BJ (cell line): ENCODE measurements at places on chromosomes 4 and X.

GRCh38 chr4:150572704-150573504 is 9.0 kb upstream of the MAB21L2 start:
- DNase-seq, result no peak

DNA sequence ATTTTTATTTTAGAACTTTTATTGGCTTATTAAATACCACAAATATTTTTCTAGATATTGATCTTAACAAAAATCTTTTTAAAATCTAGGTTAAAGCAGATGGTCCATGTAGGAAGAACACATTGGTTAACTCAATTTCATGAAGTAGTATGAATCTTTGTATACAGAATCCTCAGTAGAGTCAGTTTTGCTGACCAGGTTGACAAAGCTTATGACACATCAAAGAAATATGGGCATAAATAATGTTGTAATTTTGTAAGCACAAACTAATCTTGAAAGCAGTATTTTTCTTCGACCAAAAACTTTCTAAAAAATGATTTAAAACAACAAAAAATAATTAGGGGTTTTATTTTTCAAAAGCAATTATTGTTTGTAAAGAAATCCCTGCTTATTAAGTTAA is 479.3 kb upstream of the PCDH10 start:
- DNase-seq, result no peak

GRCh38 chr4:43560047-43560446 is 667.5 kb downstream of the GRXCR1 start:
- no peak for DNase-seq

DNA sequence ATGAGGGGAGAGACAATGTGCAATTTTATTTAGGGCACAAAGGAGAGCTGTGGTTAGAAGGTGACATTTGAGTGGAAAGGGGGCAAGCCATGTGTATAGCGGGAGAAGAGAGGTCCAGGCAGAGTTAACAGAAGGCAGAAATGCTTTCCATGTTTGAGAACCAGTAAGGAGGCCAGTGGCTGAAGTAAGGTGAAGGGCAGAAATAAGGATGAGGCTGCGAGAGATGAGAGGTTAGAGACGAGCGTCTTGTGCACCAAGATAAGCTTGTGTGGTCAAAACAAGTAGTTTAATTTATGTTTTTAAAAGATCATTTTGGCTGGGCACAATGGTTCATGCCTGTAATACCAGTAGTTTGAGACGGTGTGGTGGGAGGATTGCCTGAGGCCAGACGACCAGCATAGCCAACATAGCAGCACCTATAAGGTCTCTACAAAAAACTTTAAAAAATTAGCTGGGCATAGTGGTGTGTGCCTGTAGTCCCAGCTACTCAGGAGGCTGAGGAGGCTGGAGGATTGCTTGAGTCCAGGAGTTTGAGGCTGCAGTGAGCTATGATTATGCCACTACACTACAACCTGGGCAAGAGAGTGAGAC is 8.5 kb downstream of the HTT start:
- no peak for DNase-seq
